Bone marrow (tissue), 2 donors: ENCODE measurements at places on chromosomes 6 and 20.

DNA sequence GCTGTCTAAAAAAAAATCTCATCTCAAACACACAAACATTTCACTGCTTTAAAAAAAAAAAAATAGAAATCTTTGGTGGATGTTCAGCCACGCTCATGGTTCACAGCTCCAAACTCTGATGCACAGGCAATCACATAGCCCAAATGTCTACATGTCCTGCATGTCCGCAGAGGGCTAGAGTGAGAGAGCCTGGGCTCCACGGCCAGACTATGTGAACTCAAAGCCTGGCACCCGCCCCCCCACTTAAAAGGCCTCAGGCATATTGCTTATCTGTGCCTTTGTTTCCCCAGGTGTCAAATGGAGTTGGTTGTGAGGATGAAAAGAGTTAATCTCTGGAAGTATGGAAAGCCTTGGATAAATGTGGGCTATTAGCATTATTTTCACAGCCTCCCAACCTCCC, 10.5 kb upstream of the PTGIS start:
- no peak for DNase-seq

- no peak for DNase-seq
These were observed 143.9 kb upstream of the EYA4 start for GRCh38 chr6:133097208-133097607.

DNA sequence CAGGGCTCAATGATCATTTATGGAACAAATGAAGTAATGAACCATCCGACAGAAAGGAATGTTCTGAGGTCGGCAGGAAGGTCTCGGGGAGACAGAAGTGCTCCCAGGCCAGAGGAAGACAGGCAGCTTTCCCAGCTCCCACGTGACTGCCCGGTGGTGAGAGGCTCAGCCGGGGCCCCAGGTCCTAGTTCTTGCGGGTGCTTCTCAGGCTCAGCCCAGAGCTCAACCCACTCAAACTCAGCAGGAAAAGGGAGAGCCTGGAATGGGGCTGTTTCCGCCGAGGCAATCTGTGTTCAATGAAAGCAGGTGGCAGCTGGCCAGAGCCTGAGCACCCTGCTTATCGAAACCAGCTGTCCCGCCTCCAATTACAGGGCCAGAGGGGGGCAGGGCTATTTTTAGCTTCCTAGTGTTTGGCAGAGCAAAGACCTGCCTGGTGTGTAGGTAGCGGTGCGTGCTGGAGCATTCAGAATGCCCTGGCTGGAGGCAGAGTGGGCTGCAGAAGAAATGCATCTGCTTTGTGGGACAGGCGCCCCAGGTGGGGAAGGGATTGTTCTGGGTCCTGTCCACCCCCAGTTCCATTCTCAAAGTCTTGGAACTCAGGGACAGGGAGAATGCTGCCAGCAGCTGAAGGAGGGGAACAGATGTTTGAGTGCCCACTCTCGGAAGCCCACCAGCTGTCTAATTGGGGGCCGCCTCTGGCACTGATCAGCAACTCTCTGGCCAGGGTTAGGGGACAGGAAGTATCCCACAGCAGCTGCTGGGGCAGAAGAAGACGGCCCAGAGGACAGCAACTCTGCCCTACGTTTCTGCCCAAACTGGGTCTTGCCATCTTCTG, 145.1 kb downstream of the PREX1 start:
- DNase-seq, result no peak

DNA sequence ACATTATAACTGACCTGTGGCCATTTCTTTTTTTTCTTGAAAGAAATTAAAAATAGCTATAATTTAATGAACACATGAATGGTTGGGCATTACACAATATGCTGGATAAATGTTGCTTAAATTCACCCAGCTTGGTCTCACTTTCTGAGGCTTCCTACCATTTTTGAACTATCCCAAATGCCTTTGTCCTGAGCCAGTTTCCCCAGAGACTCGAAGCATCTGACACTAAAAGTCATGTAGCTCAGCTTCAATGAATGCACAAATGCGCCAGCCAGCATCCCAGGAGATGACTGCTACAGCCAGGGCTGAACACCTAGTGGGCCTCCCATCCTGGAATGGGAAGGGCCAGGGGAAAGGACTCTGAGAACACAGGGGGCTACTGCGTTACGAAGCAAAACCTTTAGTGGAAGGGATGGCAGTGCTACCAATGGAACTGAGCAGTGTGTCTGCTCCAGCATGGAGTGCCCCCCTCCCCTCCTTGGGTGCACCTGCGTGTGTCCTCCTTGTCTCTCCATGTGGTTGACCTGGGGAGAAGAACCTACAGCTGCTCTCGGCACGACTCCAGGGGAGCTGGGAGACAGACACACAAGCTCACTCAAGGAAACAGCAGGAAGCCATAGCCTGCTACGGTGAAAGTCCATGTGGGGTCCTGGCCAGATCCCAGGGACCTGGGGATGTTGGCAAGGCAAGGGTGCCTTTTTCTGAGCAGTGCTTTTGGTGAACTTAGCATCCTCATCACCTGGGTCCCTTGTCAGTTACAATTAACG, 60.9 kb downstream of the IRF4 start:
- no peak for DNase-seq

GRCh38 chr6:44396968-44397367, 9.5 kb downstream of the CDC5L start:
- DNase-seq, result no peak

GRCh38 chr20:23449421-23449820, 3.3 kb downstream of the CST11 start:
- peak; percentile 10 for DNase-seq

DNA sequence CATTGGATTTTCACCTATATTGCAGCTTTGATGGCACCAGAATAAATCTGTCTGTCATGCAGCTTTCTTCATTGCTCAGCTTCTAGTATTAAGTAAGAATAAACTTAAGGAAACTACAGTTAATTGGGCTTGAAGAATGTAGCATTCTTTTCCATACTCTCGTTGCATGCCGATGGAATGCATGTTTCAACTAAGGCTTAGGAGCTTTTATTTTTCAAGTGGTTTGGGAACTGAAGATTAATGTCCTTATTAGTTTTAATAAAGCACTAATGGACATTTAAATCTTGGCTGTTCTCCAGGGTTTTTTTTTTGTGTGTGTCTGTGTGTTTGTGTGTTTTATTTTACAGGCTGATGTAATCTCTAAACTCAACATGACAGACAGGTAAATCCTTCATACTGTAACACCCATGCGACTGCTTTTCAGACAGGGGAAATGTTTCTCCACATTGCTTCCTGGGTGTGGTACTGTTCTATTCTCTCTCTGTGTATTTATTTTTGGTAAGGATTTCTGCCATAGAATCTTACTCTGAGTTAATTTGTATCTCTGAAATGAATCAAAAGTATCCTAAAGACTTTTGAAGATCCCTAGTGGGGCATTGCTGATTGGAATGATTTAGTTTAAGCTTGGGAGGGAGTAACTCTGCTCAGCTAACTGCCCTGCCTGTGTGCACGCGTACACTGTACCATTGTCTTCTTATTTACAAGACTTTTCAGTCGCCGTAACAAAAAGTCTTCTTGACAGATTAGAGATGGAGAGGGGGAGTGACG, 38.0 kb downstream of the SLC9A8 start:
- no peak for DNase-seq

DNA sequence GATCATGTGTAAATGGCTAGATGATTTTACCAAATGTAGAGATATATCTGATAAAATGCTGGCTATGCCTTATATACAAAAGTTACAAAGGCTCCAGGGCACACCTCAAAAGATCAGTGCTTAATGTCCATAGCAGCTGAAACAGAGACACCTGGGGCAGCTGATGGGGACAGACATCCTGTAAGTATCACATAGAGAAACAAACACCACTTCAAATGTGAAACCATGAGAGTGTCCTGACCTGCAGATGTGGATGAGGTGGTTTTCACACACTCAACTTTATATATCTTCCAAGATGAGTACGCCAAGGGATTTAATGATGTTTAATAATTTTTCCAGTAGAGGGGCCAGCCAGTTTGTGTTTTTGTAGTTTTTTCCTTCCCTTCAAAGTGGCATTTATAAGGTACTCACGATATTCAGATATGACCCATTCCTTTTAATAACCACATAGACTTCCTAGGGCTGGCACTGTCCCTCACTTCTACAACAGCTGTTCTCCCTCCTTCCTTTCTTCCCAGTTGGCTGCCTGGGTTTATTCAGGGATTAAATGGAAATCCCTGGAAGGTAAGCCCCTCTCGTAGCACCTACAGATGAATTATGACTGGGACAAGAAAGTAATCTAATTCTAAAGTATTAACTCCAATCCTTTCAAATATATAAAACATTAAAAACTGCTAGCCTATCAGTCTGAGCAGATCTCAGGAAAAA, 50.3 kb upstream of the MCM9 start:
- DNase-seq, result no peak

DNA sequence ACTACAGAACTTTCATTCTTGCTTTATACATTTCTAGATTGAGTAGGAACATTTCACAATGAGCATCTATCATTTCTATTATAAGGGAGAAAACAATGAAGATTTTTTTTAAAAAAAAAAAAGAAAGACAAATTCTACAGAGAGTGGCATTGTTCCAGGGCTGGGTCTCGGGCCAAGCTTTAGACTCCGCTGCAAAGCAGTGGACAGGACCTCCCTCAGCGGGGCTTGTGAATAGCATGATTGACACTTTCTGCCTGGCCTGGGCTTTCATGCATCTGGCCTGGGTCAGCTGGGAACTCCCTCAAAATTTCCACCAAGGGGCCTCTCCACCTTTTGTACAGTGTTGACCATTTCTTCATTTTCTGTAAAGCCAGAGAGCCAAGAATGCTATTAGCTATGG, 55.8 kb upstream of the HIVEP2 start:
- no peak for DNase-seq

DNA sequence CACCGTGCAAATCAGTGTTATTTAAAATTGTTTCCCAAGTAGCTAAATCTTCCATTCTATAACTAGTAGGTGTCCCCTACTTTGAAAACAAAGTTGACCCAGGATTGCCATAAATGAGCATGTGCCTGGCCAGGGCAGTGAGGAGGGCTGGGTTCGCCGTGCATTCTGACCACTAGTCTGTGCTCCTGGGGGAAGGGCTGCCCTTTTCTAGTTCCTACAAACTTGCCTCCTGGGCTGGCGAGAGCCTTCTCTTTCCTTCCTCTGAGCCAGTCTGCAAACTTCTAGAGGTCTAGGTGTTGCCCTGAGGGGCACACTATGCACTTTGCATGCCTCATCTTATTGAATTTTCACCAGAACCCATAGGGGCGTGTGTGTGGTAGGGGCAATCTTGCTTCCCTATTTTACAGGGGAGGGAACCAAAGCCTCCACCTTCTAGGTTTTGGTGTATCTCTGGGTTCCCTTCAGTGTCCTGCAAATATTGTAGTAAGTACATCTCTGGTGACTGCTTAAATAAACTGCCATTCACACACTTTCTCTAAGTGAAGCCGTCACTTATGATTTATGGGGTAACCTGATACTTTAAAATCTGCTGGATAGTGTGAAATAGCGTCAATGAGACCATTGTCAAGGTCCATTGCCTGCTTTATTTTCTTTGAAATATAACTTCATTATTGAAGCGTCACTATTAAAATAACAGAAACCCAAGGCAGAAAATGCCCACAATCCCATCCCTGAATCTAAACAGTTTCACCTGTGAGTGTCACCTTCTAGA, 42.2 kb downstream of the CDH26 start:
- DNase-seq, result no peak

DNA sequence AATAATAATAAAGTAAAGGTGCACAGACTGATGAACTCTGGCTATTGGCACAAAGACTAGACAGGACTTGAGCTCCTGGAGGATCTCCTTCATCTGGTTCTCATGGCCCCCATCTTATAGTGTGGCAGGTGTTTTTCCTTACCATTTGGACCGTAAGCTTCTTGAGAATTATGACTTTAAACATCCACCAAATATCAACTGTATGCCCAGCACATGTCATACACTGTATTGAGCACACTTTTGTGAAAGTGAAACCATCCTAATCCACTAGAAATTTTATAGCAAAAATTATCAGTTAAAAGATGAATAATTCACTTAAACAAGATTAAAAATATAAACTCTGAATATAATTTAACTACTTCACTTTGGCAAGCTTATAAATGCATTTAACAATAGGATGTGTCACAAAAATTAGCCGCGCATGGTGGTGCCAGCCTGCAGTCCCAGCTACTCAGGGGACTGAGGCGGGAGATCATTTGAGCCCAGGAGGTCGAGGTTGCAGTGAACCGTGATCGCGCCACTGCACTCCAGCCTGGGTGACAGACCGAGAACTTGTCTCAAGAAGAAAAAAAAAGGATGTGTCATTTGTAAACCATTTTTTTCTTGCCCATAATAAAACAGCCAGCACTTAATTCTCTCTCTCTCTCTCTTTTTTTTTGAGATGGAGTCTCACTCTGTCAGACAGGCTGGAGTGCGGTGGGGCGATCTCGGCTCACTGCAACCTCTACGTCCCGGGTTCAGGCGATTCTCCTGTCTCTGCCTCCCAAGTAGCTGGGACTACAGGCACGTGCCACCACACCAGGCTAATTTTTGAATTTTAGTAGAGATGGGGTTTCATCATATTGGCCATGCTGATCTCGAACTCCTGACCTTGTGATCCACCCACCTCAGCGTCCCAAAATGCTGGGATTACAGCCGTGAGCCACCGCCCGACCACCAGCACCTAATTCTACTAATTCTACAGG, 9.1 kb downstream of the HIVEP2 start:
- DNase-seq, result no peak

DNA sequence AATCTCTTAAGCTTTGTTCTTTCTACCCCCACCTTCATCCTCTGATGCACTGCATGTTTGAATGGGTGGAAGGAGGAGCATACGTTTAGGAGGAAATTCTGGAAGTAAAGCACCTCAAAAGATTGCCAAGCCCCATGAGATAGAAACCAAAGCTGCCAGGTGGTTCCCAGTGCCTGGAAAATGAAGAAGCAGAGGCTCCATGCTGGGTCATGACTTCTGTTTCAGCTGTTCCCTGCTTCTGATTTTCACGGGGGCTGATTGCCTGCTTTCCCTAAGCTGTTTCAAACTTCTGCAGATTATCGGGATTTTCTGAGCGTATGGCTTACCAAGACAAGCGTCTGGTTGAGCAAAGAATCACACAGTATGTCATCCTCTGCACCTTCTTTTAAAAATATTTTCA, 87.5 kb upstream of the SYNDIG1 start:
- DNase-seq, result no peak
